ENCODE measurements at places on chromosomes 7 and 10.

GRCh38 chr7:16921644-16922257 is 40.0 kb upstream of the AGR3 start:
- DNase-seq = no peak

- no peak for DNase-seq
These were observed 294.4 kb upstream of the MYO3A start for GRCh38 chr10:25639646-25640045.

GRCh38 chr7:128260069-128260795 is 19.2 kb downstream of the LEP start:
- no peak for DNase-seq

DNA sequence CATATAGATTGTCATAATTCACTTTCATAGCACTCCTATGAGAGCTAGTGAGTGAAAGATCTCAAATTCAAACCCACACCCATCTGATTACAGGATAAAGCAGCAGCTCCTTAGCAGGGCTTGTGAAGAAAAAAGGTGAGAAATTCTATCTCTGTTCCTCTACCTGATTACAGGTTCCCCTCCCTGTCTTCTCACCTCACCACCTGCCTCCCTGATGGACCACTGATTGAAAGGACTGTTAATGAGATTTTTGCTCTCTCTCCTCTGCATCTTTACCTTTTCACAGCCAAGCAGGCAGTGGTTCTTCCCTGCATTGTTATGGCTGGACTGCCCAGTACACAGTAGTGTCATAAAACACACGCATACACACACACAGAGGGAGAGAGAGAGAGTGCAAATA is 228.5 kb downstream of the MTERF1 start:
- DNase-seq = no peak

DNA sequence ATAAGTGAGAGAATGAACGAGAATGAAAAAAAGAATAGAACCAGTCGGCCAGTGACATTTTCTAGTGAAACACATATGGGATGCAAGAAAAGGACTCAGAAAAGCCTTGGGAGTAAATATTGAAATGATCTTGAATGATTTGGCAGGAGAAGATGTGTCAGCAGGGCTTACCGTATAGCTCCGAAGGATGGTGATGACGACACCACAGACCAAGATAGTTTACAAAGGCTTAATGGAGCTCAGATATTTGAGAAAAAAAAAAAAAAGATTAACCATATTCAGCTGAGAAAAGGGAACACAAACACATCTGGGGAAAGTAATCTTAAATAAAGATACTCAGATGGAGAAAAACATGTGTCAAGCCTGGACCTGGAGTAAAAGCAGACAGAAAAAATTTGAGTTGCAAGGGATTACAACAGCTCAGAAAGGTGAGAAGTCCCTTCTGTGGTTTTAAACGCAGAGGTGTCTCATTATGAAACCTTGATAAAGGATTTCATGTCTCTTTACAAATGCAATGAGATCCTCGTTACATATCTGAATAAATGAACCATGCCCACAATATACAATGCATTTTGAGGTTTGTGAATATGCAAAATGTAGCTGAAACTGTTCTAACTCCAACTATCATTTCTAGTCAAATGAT is 36.0 kb downstream of the DNAJB9 start:
- DNase-seq = no peak

GRCh38 chr10:58771863-58772262 is 259.2 kb downstream of the BICC1 start:
- no peak for DNase-seq

DNA sequence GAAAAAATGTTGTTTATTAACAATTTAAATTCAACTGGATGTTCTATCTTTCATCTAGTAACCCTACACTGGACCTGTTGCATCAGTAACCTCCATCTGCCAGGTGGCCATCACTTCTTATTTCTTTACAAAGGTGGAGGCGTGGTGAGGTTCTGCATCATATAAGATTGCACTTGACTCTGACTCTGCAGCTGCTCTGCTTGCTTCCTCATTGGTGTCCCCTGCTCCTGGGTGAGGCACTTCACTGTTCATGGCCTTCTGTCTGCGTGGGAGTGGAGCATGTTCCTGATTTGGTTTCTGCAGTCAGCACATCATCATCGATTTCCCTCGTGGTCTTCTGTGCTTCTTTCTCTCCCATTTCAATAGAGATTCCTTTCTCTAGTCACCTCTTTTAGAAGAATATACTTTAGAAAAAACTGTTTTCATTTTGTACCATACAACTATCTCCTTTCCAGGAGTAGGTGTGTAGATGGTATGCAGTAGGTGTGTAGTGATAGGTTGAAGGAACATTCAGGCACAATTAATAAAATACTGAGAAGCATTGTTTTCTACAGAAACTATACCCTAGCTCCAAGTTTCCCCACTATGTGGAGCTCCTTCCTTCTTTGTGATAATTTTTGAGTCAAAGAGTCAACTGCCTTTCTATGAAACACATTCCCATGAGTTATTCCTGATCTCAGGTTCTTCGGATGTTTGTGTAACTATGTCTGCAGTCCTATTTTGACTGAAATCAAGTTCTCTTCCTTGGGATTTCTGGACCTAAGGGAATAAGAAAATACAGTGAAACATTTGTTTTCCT is 231.7 kb upstream of the CNTNAP2 start:
- no peak for DNase-seq

DNA sequence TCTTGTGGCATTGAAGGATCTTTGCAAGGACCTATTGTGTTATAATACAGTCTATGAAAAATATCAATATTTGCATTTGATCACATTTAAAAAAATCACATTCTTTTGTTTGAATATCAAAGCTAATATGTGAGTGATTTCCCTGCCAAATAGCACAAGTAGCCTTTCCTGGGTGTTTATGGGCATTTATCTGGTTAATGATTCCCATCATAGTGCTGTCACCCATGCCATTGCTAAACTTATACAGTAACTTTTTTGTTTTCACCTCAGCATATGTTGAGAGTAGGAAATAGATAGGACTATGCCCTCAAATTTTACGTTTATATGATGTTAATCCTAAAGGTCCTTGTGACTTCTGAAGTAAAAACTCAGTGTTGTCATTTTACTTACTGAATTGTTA is 136.9 kb downstream of the CFTR start:
- no peak for DNase-seq

DNA sequence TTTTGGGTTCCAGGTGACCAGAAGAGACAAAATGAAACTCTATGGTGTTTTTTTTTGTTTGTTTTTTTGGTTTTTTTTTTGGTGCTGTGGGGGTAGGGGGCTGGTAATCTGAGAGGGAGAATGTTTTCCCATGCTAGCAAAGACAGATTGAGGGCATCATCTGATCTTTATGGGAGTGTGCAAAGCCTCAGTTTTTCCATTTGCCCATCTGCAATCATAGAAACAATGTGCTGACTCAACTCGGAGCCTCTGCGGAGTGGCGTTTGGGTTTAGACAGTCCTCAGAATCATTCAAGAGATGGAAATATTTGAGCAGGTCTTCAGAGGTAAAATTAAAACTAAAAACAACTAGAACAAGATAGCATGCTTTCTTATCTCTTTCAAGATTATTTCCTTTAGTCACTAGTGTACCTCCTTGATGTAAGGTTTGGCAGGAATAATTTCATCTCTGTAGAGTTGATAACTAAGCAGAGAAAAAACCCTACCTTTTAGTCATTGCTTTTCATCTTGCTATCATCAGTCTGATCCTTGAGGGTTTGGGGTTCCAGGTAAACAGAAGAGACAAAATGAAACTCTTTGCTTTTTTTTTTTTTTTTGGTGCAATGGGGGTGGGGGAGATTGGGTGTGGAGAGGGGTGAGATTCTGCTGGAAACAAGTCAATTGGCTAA is 18.0 kb downstream of the CNNM2 start:
- DNase-seq = no peak

All from GOT3 (cell line).